ENCODE measurements at places on chromosomes 12 and 14.

DNA sequence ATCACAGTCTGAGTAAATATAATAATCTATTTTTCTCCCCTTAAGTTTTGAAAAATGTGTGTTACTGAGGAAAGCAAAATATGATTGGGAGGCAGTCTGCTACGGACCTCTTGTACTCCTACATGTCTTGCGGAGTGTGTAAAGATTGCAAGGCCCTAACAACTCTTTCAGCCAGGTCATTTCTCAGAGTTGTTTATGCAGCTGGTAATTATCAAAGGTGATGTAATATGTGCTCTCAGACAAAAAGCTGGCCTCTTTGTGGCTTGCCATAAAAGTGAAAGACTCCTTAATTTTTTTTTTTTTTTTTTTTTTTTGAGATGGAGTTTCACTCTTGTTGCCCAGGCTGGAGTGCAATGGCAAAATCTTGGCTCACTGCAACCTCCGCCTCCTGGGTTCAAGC lies 40.5 kb upstream of the MON2 start:
- peaks cover 19% of the 10 kb centered on the region for H3K27me3 ChIP-seq
- DNase-seq = no peak
- H3K4me1 ChIP-seq = no peaks in the 10 kb centered on the region
- no peak overlapping the region for H3K27ac ChIP-seq
- H3K36me3 ChIP-seq = no peaks in the 10 kb centered on the region

DNA sequence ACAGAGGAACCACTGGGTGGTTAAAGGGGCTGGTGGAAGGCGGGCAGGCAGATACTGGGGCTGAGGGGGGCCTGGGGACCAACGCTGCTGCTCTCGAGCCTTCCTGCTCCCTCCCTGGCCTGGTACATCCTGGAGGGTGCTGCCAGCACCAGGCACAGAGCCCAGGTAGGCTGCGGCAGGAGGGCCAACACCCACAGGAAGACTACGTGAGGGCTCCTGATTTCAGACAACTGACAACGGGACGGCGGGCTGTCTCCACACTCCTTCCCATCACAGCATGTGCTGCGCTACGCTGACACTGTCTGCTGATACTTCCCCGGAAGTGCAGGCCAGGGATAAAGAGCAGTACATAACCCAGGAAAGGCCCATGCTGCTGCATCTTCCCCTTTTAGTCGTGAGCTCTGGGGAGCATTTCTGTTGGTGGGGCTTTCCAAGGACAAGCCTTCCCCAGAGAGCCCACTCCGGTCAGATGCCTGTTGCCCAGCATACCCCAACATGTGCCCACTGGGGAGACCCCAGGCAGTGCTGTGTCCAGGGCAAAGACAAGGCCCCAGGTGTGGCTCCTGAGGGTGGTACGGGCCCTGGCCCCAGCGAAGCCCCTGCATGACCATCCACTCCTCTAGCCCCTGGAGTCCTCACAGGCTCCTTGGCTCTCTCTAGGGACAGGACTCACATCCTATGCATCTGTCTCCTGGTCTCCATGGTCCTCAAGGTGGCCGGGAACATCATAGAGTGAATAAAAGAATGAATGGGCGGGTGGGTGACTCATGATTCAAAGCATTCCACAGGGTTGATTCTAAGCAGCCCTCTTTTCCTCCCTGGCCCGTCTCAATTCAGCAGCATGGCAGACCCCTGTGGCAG lies 38.0 kb downstream of the CHGA start:
- no peaks in the 10 kb centered on the region for H3K4me1 ChIP-seq
- peaks cover 2% of the 10 kb centered on the region for H3K36me3 ChIP-seq
- H3K27me3 ChIP-seq = no peaks in the 10 kb centered on the region
- no peak overlapping the region for H3K27ac ChIP-seq

GRCh38 chr12:94803939-94804338 lies 153.6 kb upstream of the TMCC3 start:
- DNase-seq = no peak
- peaks cover 4% of the 10 kb centered on the region for H3K27me3 ChIP-seq
- no peaks in the 10 kb centered on the region for H3K36me3 ChIP-seq
- H3K4me3 ChIP-seq = no peak overlapping the region
- no peaks in the 10 kb centered on the region for H3K4me1 ChIP-seq
- no peak overlapping the region for H3K27ac ChIP-seq

DNA sequence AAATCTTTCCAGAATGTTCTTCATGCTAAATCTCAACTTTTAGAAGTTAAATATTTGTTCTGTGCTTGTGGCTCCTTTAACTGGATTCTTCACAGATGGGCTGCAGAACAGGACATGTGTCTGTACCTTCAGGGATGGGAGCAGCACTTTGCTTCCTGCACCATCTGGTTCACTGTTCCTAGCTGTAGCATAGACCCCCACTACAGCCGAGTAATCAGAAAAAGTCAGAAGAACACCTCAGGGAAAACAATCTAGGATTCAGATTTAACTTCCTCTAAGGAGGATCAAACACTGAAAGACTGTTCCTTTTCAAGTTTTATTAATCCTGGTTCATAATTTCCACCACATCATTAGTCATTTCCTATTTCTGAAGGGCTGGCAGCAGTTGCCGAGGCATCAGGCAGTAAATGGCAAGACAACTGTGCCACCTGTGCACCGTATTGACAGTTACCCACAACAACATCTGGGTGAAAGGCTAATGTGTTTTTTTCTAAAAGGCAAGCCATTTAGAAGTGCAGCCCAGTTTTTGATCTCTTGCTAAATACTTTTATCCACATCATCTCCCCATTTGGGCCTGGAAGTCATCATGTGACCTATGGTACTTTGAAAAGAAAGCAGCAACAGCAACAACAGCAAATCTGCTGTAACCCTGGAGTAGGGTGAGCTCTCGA lies 212.8 kb upstream of the BMP4 start:
- H3K4me1 ChIP-seq = peaks cover 8% of the 10 kb centered on the region
- peaks cover 17% of the 10 kb centered on the region for H3K27me3 ChIP-seq
- no peak for DNase-seq
- no peaks in the 10 kb centered on the region for H3K36me3 ChIP-seq
- no peak overlapping the region for H3K4me3 ChIP-seq
- H3K27ac ChIP-seq = no peak overlapping the region

GRCh38 chr14:73223049-73223448 lies 14.3 kb upstream of the PAPLN start:
- H3K27ac ChIP-seq = no peak overlapping the region
- peaks cover 36% of the 10 kb centered on the region for H3K36me3 ChIP-seq
- DNase-seq = no peak
- H3K4me1 ChIP-seq = peaks cover 6% of the 10 kb centered on the region

DNA sequence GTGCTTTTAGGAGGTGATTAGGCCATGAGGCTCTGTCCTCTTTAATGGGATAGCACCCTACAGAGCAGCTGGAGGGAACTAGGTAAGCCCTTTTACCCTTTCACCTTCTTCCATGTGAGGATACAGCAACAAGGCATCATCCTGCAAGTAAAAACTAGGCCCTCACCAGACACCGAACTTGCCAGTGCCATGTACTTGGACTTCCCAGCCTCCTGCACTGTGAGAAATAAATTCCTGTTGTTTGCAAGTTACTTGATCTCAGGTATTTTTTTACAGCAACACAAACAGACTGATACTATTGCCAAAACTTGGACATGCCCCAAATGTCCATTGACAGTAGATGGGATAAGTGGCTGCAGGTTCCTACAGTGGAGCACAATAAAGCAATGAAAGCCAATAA lies 85.8 kb upstream of the MAP1LC3B2 start:
- H3K27ac ChIP-seq = no peak overlapping the region
- peaks cover 8% of the 10 kb centered on the region for H3K27me3 ChIP-seq
- peaks cover 3% of the 10 kb centered on the region for H3K4me1 ChIP-seq
- no peaks in the 10 kb centered on the region for H3K36me3 ChIP-seq
- DNase-seq = no peak
- no peak overlapping the region for H3K4me3 ChIP-seq

GRCh38 chr12:70724444-70724843 lies 87.2 kb upstream of the PTPRB start:
- H3K4me3 ChIP-seq = no peak overlapping the region
- H3K36me3 ChIP-seq = no peaks in the 10 kb centered on the region
- H3K27ac ChIP-seq = no peak overlapping the region
- H3K4me1 ChIP-seq = peaks cover 9% of the 10 kb centered on the region

GRCh38 chr12:97530245-97530644 lies 67.6 kb downstream of the RMST start:
- H3K27me3 ChIP-seq = no peaks in the 10 kb centered on the region
- H3K4me3 ChIP-seq = no peak overlapping the region
- H3K36me3 ChIP-seq = no peaks in the 10 kb centered on the region
- H3K4me1 ChIP-seq = no peaks in the 10 kb centered on the region
- no peak overlapping the region for H3K27ac ChIP-seq
- no peak for DNase-seq
